ENCODE measurements at places on chromosomes 5 and 9. TPM values are rescaled to one million over a fixed set of nuclear protein-coding genes. Genes with fewer than 3 reads are reported as not detected.

Gene LCN9
- polyA plus RNA-seq, result not detected

DNA sequence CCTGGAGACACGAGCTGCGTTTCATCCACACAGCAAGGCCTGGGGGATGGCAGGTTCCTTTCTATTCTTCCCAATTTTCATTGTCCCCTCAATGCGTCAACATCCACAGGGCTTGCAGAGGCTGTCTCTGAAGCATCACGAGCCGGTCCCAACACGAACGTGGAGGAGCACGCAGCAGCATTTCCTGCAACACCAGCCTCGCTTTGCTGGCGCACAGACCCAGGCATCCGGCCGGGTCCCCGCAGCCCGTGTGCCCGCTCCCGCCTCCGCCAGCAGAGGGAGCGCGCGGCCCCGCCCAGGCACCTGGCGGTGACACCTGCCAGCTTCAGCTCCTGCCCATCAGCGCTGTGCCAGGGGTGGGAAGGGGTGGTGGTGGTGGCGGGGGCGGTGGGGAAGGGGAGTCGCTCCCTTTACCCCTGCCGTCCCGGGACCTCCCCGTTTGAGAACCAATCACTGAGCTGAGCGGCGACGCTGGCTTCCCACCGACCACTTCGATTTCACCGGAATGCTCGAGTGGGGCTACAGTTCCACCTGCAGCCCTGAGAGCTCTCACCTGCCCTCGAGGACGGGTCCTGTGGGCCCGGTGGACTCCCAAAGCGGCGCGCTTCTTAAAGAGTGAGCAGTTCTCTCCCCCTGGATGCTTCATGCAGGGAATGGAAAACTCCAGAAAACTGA is 464.5 kb downstream of the ICE1 start:
- no peak for DNase-seq

DNA sequence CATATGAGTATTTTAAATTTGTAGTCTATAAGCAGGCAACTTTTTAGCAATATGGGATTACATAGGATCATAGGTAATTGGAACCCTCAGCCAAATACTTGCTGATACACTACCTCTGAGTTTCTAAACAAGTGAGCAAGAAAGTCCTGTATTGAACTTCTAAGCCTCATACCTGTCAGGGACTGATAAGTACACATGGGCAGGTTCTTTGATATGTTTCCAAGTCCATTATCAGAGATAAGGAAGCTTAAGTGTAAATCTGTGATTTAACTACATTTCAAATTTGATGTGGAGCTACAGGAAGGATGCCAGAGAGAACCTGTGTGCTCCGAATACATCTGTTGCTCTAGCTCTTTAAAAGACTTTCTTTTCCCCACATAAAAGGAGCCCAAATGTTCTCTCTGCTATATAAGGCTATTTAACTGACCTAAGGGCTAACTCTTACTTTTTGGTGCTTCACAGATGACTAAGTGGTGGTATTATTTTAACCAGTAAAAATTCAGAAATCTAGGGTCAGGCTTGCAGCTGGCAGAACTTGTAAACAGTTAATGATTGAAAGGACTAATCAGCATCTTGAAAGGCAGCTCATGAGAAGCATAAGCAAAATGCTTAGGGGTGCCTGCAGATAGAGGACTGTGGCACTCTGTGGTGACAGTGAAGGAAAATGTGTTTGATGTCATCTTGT is 228.6 kb downstream of the NR3C1 start:
- DNase-seq, result no peak

- no peak for DNase-seq
Observed at GRCh38 chr9:107759009-107759822, 269.6 kb upstream of the KLF4 start.

Gene C9orf153
- 0.18 TPM for polyA plus RNA-seq

GRCh38 chr5:166860426-166860825 is 1431.0 kb upstream of the WWC1 start:
- no peak for DNase-seq

Gene GPSM1
- polyA plus RNA-seq, result 73.3 TPM

Gene SLC46A2
- polyA plus RNA-seq, result 0.02 TPM

Gene SLC6A3
- polyA plus RNA-seq, result not detected

Gene AIF1L
- polyA plus RNA-seq, result 15.7 TPM

DNA sequence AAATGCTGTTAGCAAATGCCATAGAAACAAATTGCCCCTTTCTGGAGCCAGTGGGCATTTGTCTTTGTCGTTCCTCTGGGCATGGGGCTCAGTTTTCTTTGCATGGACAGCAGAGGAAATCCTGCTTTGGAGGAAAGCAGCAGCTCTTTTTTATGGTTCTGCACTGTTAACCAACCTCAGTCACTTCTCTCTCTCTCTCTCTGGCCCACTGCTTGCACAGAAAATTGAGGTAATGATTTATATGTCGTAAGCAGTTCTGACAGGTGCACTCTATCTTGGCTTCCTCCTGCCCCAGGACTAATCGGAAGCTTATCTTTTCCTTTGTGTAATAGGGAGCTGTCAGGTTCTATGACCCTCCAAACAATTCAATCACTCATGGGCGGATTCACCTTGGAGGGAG is 159.6 kb upstream of the GPR151 start:
- no peak for DNase-seq

DNA sequence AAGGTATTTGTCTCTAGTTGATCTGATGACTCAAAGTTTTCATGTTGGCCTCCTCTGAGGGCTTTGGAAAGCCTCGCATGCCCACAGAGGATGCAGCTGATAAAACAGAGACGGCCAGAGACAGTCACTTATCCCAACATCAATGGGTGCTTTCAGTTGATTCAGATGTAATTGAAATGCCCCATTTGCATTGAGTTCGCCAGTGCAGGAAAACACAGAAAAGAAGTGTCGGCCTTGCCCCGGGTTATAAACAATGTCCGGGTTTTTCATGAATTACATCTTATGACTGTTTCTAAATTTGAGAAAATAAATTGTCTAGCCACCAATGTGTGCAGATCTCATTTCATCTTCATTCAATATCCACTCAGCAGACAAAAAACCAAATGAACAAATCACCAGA is 42.2 kb upstream of the ICE1 start:
- no peak for DNase-seq

GRCh38 chr5:76818844-76819831 is at the start of gene F2RL1:
F2RL1 (plus strand) TSS chr5:76819030; CDS start chr5:76819183, 153 bp downstream.
- peak; percentile 83 for DNase-seq

DNA sequence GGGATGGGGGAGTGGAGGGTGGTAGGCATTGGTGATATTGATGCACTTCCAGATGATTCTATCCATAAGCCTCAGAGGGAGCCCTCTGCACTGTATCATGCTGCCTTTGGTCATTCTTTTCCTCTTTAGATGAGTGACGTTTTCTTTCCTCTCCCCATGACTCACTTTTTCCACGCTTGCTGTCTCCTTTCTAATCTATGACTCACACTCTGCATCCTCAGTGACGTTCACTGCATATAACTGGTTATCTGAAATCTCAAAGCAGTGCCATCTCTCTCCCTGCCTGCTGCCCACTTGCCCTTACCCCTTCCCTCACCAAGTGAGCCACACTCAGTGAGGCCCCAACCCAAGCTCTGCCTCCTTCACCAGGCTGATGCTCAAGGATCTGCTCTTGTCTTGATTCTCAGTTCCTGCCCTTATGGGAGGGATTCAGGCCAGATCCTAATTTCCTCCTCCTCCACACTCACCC is 31.6 kb downstream of the PTGS1 start:
- DNase-seq, result no peak

GRCh38 chr5:123099514-123100151 is 10.6 kb downstream of the PRDM6 start:
- DNase-seq, result peak; percentile 61

Gene CTNNAL1
- polyA plus RNA-seq, result 105 TPM
